ENCODE measurements at places on chromosomes 12 and 14.

DNA sequence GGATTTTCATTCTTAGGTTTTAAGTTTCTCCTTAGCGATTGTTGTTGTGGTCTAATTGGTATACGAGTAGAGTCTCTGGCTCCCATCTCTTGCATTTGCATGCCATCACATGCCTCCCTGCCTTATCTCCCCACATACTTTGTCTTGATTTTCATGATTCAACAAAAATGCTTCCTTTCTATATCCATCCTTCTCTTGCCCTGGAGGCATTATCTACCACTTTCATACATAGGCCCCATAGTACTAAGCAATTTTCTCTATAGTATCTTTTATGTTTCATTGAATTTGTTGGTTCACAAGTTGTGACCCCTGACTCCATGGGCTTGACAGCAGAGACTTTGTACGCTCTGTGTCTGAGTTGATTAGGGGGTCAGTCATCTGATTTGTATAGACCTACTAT is 226.1 kb downstream of the ACSS3 start:
- no peak for DNase-seq

DNA sequence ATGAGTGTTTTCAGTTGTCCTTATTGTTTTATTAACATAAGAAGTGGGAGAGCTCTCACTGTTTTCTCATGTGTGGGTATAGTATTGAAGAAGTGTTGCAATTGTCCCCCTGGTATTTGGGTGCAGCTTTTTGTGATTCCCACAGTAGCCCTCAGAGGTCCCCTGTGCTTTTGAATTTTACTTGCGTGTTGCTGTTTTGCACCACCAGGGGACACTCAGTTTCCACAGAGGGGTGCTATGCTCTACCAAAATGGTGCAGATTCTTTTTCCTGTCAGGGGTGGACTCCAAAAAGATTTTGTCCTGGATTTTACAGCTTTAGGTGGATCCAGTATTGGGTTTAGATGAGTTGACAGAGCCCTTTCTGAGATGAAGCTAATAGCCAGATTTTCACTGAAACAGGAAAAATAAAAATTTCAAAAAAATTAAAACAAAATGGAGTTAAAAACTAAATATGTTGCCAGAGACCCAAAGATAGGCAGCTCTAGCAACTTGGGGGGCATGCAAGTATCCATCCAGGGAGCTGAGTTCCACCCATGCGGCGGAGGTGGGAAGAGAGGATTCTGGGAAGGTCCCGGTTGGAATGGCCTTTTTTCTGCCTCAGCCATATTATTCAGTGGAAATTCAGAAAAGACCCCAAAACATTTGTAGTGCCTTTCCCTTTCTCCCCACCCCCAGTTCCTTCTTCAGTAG is 50.2 kb downstream of the TTLL5 start:
- no peak for DNase-seq

GRCh38 chr12:92400006-92400405 is 254.4 kb upstream of the BTG1 start:
- DNase-seq: no peak

- DNase-seq: no peak
Measured at GRCh38 chr12:42640391-42640790, 50.8 kb upstream of the PRICKLE1 start.

GRCh38 chr14:60632777-60633176 is 16.5 kb downstream of the SIX1 start:
- DNase-seq: no peak

- no peak for DNase-seq
Measured at GRCh38 chr14:23895480-23895879, 58.1 kb upstream of the DHRS4 start.

DNA sequence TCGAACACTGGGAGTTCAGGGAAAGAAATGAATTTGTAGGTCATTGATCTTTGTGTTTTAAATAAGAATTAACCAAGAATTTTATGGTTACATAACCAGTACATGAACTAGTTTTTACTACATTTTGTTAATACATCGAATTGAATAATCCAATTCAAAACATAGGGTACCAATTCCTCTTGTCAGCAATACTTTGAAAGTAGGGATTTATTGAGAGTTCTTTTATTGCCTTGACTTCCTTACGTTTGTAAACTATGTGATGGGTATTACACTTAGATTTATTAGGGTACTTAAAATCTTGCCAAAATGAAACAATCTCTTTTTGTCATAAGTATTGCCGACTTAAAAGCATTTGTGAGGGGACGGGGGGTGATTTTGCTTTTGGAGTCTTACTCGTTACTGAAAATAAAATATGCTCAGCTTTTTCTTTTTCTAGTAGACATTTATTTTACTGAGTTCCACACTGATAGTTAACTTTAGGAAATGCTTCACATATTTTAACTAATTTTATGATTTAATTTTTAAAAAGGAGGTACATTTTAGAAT is 22.4 kb downstream of the SOCS2 start:
- DNase-seq: no peak

DNA sequence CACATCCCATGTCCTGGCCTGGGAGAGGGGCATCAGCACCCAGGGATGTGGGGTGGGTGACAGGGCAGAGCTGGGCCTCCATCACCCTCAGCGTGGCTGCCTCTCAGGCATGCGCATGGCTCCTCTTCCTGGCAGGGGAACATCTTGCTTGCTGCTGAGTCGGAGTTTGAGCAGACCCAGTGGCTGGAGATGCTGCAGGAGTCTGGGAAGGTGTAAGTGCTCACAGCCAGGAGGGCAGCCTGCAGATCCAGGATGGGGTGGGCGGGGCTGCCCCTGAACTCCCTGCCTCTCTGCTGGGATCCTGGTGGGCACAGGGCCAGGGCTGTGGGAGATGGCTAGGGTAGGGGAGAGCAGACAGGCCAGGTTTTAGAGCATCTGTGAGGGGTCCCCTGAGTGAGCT is 16.2 kb downstream of the PLEKHD1 start:
- DNase-seq: no peak

DNA sequence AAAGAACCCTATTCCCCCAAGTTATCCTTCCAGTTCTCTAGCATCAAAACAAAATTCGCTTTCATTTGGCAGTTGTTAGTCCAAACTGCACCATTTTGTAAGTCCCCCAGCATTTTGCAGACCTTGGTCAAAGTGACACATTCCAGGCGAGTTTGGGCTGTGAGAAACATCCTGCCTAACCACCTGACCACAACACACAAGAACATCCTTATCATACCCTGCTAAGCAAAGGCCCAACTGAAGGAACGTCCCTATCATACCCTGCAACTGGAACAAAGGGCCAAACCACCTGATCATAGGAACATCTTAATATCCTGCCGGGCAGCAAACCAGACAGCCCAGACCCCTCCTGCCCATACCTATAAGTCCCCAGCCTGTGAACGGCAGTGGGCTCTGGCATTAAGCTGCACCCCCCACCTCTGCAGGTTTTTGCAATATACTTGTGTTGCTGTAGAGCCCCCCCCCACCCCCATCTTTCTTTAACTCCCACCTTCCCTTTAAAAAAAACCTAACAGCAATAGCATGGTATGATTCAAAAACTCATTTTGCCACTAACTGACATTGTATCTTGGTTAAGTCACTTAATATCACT is 2.7 kb downstream of the PCNX4 start:
- DNase-seq: no peak

GRCh38 chr12:100383586-100384558 is 27.0 kb downstream of the SLC17A8 start:
- DNase-seq: no peak

DNA sequence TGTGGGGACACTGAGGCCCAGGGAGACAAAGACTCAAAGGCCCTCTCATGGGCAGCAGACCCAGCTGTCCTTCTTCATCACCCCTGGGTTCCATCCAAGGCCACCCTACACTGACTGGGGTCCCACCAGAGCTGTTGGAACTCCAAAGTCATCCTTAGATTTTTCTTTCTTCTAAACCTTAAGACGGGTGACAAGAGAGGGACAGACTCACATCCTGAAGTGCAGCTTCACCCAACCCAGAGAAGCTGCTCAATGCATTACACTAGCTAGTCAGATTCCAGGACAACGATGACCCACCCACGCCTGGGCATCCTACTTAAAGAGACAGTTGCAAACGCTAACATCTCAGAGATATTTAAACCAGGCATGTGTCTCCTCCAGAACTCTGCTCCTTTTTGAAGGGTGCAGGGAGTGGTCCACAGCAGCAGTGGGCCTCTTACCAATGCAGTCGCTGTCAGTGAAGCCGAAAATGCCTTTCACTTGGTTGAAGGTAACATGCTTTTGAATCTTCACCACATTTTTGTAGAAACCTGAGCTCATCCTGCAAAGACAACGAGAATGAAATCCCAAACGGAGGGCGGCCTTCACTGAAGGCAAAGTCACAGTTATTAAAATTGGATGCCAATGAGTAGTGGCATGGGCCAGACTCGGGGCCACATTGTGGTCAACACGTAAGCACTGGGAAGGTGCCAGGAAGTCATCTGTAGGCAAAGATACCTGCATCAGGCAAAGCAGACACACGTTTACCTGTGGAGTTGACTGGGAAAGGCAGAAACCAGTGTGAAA is 23.4 kb downstream of the SLC25A47 start:
- DNase-seq: no peak

DNA sequence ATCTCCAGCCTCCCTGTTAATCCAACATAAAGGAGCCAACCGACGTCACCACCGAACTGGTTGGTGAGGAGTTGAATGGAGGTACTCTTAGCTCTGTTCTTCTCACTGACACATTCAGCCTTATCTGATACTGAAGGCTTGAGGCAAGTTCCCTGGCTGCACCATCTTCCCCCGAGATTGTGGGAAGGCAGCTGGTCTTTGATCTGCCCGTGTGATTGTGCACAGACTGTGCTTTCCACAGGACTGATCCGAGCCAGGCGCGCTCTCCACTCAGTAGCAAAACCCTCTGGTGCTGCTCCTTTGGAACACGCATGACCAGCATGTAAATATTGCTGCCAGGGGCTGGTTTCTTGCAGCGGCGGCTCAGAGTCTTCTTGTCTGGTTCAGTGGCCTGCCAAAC is 30.1 kb upstream of the DLK1 start:
- DNase-seq: no peak

DNA sequence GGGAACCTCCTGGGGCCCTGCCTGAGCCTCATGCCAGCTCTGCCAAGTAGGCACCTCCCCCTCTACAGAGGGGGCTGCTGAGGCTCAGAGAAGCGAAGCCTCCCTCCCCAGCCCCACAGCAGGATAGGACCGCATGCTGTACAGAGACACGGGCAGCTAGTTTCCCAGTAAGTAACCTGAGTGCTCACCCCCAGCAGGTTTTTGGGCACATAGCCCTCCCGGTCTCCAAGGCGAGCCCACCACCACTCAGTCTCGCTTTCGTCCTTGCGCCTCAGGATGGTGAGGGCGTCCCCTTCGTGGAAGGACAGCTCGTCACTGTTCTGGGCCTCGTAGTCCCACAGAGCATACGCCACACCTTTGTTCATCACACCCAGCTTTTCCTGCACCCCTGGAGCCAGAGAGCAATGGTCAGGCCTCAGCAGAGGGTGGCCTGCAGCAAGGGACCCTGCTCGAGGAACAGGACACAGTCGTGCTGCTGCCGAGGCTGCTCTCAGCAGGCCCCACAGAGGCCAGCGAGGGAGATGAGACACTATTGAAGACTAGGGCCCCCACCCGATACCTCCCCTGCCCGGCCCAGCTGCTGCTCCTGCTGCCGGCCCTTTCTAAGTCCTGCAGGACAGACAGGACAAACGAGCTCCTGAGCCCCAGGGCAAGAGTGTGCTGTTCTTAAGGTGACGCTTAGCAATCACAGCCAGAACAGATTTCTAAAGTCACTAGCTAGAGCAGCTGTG is 20.4 kb downstream of the ZFYVE21 start:
- no peak for DNase-seq

- no peak for DNase-seq
Measured at GRCh38 chr12:113220593-113221180, 577 bp upstream of the TPCN1 start.

DNA sequence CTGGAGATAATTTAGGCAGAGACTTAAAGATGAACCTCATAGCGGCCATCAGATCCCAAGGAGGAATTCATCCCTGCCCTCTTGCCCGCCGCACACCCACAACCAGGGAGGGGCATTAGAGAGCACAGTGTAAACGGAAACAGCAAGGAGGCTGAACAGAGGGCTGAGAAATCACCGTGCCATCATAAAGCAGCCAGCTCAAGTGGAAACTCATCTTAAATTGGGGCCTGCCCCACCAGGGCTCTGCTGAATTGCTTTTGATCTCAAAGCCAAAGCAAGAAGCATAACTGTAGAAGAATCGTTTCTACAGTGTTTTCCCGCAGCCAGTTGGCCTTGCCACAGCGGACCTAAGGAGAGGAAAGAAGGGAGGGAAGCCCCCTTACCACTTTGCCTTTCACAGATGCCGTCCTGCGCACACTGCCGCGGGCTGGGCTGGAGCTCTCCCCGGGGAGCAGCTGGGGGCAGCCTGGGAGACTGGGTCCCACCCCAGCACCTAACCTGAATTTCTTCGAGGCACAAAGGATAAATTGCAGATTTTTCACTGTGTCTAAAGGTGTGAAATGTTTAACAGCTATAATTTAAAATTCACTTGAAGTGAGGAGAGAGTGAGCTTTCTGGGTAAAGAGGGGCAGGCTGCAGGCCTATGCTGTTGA is 51.8 kb upstream of the MMP17 start:
- DNase-seq: no peak

- DNase-seq: no peak
Measured at GRCh38 chr12:119980242-119980641, 8.8 kb upstream of the BICDL1 start.

- no peak for DNase-seq
Measured at GRCh38 chr14:70317969-70318634, 41.4 kb downstream of the COX16 start.

GRCh38 chr14:92577321-92577742 is 63.8 kb downstream of the RIN3 start:
- no peak for DNase-seq

DNA sequence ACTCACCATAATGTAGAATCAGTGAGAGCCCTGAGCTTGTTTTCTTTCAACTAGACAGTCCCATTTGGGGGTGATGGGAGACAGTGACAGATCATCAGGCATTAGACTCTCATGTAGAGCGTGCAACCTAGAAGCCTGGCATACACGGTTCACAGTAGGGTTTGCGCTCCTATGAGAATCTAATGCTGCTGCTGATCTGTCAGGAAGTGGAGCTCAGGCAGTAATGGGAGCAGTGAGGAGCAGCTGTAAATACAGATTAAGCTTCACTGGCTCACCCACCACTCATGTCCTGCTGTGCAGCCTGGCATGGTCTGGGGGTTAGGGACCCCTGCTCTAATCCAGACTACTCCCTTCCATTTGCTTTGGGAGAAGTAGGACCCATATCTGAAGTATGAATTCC is 55.6 kb downstream of the FNTB start:
- no peak for DNase-seq

- no peak for DNase-seq
Measured at GRCh38 chr12:754473-754820, 2.1 kb downstream of the WNK1 start.

DNA sequence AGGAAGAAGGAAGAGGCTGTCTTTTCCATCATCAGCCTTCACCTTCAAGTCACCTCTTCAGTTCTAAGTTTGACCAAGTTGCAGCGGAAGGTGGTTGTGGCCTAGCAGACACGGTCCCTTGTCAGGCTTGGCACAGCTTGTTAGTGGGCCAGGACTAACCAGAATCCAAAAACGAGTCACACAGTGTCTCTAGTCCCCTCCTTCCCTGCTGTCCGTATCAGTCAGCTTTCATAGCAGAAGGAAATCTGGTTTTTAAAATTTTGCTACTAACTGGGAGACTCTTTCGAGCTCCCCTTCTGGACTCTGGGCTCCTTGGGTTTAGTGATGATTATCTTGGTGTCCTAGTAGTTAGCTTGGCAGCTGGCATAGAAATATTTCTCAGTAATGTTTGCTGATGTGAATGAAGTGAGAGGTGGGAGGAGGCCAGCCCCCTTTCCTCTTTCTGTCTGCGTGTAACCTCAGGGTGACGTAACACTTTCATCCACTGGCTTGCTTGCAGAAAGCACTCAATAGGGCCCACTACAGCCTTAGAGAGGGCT is 3.8 kb downstream of the ETV6 start:
- peak; percentile 76 for DNase-seq

- no peak for DNase-seq
Measured at GRCh38 chr14:77041881-77042545, 13.5 kb upstream of the IRF2BPL start.

Measured in stimulated activated effector memory CD8-positive, alpha-beta T cell treated with anti-CD3 and anti-CD28 coated beads, Interleukin-12 subunit alpha, Interleukin-12 subunit beta, amount 100 ng/mL, for 72 hours (primary cell).